Activated gamma-delta T cell treated with anti-CD3 and anti-CD28 coated beads, Interleukin-2, amount 50 U/mL, for 16 hours (primary cell): ENCODE measurements at places on chromosomes 13 and 19.

DNA sequence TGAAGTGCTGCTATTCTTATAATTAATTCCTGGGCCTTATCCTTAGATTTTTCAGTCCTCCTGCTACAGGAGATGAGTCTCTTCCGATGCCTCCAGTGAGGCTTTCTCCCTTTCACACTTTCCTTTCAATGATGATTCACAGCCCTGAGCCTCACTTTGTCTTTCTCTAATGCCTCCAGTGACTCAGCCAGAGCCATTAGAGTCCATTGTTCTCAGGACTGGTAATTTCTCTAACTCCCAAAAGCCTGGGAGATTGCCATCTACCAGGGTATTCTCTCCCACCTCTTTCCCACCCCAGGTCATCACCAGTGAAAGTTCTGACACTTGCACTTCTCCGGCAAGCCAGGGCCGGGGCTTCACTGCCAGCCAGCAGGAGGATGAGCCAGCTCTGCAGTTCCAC is 49.6 kb upstream of the ARGLU1 start:
- DNase-seq: no peak

GRCh38 chr13:97710797-97711196 is 242.7 kb upstream of the IPO5 start:
- no peak for DNase-seq

GRCh38 chr19:41649827-41650226 is 23.0 kb upstream of the CEACAM4 start:
- no peak for DNase-seq

- DNase-seq: no peak
Measured at GRCh38 chr13:24254146-24254841, 55.1 kb upstream of the C1QTNF9 start.

DNA sequence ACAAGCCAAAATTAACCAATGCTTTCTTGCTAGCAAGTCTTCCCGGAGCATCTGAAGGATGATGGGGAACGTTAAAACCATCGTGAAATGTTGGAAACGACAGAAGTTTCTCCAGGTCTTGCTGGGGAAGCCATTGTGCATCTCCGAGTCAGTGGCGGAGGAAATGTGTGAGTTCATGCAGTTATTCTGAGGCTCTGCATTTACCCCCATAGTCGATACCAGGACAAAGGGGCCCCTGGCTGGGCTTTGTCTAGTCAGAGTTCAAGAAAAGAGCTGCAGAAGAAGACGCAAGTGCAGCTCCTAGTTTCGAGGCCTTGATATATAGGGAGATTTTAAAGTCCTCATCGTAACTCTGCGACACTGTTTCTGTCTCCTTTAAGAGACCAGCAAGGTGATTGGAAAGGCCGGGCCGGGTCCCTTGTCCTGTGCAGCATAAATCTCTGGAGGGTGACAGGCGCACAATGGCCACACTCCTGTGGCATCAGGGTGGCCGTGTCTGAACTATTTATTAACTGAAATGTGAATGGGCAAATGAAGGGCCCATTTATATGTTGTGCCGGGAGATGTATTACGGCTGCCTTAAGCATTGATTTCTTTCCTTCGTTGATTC is 172.0 kb downstream of the TEX29 start:
- DNase-seq: no peak

GRCh38 chr13:29664591-29664990 is 69.1 kb upstream of the SLC7A1 start:
- no peak for DNase-seq

GRCh38 chr13:110758195-110758805 is 44.8 kb downstream of the ING1 start:
- no peak for DNase-seq

GRCh38 chr13:20684546-20684945 is 19.0 kb upstream of the IL17D start:
- DNase-seq: no peak

DNA sequence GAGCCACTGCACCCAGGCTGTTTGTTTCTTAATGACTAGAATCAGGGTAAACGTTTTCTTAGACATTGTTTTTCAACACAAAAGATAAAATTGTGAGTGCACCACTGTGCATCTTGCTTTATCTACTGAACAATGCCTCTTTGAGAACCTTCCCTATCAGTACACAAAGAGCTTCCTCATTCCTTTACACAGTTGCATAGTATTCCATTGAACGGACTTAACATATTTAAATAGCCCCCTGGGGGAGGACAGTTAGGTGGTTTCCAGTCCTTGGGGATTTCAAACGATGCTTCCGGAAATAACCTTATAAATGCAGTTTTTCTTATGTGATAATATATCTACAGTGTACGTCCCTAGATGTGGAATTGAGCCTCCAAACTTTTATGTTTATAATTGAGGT is 8.6 kb downstream of the POLD1 start:
- DNase-seq: no peak

DNA sequence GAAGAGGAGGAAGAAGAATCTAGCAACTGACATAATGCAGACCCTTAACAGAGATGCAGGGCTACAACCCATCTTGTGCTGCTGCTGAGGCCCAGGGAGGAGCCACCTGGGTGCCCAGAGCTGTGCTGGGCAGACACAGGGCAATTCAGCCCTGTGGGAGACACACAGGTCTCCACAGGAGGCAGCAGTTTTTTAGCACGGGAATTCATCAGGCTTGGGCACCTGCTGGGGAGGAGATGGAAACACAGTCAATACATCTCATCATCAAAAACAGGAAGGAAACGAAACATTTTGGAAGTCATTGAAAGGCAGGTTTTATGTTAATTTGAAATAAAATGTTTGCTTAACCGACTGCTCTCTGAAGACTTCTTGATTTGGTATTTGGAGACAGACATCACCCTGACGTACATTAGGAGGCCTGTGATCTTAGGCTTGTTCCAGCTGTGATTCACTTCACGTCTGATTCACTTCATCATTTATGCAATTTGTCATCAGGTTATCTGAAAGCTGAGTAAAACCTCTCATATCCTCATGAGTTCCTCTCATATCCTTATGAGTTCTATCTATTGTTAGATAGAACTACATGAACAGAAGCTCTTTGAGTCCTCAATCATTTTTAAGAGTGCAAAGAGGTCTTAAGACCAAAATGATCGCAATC is 77.4 kb downstream of the CYSLTR2 start:
- DNase-seq: no peak
